ENCODE measurements at places on chromosomes 12 and 14. TPM values are rescaled to one million over a fixed set of nuclear protein-coding genes. Genes with fewer than 3 reads are reported as not detected.

The DAO gene
- not detected for total RNA-seq

The RDH12 gene
- 1.00 TPM for total RNA-seq

- DNase-seq, result no peak
Observed at GRCh38 chr12:30696103-30696408, 387 bp upstream of the IPO8 start.

DNA sequence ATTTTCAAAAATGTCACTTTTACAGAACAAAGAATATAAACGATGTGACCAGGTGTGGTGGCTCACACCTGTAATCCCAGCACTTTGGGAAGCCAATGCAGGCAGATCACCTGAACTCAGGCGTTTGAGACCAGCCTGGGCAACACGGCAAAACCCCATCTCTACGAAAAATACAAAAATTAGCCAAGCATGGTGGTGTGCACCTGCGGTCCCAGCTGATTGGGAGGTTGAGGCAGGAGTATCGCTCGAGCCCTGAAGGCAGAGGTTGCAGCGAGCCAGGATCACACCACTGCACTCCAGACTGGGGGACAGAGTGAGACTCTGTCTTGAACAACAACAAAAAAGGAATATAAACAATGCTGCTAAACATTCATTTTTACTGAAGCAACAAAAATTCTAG lies 15.2 kb downstream of the HEATR5A start:
- no peak for DNase-seq

- no peak for DNase-seq
Observed at GRCh38 chr12:41653386-41654326, 465.5 kb downstream of the PDZRN4 start.

GRCh38 chr14:43983721-43984120 lies 523.4 kb downstream of the FSCB start:
- no peak for DNase-seq

The ARHGDIB gene
- total RNA-seq, result 7.2 TPM

The RERGL gene
- total RNA-seq, result 0.91 TPM

The KITLG gene
- 213 TPM for total RNA-seq

The GUCY2C gene
- total RNA-seq, result 0.09 TPM

DNA sequence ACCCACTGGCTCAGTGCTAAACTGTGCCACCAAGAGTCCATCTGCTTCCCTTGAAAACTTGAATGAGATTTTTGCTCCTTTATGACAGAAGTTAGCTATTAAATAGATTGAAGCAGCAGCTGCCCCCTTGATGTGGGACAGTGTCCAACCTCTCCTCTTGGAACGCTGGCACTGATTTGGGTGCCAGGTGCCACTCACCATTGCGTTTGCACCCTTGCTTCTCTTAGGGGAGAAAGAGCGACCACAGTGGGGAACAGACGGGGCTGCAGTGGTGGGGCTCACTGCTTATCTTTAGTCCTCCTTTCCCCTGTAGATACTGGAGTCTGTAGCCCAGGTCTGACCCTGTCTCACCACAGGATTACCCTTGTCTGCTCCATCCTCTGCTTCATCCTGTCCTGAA lies 9.4 kb downstream of the EP400 start:
- peak; percentile 13 for DNase-seq

DNA sequence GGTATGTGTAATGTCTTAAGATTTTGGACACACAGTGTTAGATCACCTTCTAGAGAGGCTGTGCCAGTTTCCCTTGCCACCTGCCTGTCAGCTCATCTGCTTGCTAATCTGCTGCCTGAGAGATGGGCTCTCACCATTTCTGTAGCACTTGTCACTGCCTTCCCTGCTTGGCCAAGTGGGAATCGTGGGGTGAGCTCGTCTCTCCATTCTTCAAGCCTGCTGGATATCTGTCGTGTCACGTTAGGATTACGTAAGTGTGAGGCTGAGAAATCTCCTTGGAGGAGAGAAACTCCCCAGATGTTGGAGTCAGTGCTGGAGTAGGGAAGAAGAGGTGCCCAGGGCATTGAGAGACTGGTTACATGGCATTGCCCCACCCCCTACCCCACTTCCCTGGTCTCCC lies 8.6 kb upstream of the RPH3A start:
- peak; percentile 34 for DNase-seq

- DNase-seq, result no peak
Observed at GRCh38 chr14:99516156-99516870, 35.1 kb downstream of the CCNK start.

The CNIH1 gene
- total RNA-seq, result 40.2 TPM

DNA sequence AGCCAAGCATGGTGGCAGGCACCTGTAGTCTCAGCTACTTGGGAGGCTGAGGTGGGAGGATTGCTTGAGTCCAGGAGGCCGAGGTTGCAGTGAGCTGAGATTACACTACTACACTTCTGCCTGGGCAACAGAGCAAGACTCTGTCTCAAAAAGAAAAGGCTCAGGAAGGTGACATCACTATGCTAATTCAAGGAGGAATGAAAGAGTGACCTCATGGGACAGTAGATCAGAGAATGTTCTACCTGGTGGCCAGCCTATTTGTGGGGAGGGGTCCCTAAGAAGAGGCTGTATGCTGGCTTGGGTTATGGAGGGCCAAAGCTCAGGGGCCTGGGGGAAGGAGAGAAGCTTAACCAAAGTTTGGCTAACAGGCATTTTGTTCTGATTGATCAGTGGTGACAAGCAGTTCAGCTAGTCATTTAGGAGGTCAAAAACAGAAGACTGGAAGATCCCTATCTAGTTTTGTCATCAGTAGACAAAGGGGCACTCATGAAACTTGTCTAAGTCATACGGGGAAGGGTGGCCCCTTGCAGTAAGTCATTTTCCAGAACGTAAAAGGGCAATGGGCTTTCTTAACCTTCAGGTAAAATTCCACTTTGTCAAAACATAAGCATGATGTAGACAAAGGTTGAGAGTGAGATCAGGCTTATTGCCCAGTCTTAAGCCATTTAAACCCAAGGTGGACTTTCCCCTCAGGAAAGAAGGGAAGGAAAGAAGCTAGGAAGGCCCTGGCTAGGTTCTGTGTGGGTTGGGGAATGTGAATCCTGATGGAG lies 60.8 kb upstream of the EEA1 start:
- DNase-seq, result no peak

DNA sequence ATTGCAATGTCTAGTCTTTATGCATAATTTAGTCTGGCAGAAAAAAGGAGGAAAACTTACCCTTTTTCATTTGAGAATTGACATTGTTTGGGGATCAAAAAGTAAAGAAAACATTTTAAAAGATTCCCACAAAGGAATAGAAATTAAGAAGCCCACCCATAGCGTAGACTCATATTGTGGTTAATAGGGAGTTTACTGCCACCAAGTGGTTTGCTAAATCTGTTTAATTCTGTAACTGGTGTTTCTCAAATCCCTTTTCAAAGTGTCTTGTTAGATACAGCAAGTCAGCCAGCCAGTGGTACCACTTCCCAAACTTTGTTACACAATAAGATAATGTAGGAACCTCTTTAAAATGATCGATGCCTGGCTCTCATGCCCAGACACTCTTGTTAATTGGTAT lies 180.3 kb downstream of the IPO8 start:
- no peak for DNase-seq

GRCh38 chr12:10031321-10031720 lies 839 bp downstream of the CLEC9A start:
- DNase-seq, result no peak

DNA sequence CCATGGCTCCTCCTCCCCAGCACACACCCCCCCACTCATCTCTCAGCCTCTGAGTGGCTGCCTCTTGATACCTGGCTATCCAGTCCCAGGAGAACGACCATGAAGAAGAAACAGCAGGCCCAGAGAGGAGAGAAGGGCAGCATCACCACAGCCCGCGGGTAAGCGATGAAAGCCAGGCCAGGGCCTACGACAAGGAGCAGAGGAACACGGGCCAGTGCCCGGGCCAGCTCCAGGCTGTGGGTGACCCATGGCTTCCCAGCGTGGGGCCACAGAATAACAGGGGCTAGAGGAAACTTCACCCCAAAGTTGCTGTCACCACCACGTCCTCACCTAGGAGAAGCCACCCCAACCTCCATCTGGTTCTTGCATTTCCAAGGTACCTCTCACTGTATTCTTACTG lies 10.4 kb upstream of the SLC6A12 start:
- no peak for DNase-seq

GRCh38 chr12:99522456-99522855 lies 125.1 kb upstream of the GARIN6 start:
- DNase-seq, result no peak

All from cerebellum (tissue), 4 donors.